ENCODE measurements at places on chromosomes 13 and 19. TPM values are rescaled to one million over a fixed set of nuclear protein-coding genes. Genes with fewer than 3 reads are reported as not detected.

- DNase-seq: no peak
These were observed 2.3 kb downstream of the ZNF714 start for GRCh38 chr19:21084343-21084742.

DNA sequence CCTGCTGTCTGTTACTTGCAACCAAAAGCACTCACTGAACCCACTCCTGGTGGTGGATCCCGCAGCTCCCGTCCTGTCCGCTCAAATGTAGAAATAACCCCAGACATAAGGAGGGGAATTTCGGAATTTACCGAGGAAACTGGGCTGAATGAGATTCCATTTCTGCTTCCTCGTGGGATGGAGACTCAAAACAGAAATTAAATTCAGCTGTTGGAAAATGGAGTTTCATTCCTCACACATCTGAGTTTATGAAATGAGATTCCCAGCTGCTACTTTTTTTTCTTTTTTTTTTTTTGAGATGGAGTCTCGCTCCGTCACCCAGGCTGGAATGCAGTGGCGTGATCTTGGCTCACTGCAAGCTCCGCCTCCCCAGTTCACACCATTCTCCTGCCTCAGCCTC, 44.3 kb downstream of the COLGALT1 start:
- DNase-seq: no peak

Gene C19orf33
- total RNA-seq: 28.8 TPM

Gene SEMA6B
- total RNA-seq: 11.6 TPM

Gene RASIP1
- total RNA-seq: 11.3 TPM

Data from omental fat pad (tissue), 4 donors.